SK-N-DZ (cell line): ENCODE measurements at places on chromosomes 3 and 15.

- no peak for DNase-seq
These were observed 45.6 kb downstream of the TLE3 start for GRCh38 chr15:70051948-70052633.

GRCh38 chr15:73338606-73339374 is 30.0 kb downstream of the HCN4 start:
- DNase-seq: no peak

DNA sequence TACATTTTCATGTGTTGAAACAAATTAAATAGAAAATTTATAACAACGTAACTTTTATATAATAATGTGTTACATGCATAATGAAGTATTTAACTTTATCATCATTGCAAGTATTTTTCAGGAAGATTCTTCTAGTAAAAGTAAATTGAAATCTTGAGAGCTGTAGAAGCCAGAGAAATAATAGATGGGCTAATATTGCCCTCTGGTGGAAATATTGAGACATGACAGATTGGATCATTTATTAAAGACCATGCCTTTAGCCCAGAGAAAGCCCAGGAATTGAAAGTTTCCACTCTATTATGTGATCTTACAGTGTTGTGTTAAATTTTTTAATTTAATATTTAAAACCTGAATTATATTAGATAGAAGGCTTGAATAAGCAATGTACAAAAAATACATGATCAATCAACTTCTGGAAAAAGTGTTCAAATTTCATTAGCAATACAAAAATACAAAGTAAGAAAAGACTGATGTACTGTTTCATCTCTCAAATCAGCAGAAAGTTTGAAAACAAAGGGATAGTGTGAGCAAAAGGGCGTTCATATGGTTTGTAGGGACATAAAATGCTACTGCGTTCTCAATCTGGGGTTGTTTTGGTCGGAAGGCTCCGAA is 52.7 kb upstream of the SPTSSB start:
- DNase-seq: peak; percentile 64

DNA sequence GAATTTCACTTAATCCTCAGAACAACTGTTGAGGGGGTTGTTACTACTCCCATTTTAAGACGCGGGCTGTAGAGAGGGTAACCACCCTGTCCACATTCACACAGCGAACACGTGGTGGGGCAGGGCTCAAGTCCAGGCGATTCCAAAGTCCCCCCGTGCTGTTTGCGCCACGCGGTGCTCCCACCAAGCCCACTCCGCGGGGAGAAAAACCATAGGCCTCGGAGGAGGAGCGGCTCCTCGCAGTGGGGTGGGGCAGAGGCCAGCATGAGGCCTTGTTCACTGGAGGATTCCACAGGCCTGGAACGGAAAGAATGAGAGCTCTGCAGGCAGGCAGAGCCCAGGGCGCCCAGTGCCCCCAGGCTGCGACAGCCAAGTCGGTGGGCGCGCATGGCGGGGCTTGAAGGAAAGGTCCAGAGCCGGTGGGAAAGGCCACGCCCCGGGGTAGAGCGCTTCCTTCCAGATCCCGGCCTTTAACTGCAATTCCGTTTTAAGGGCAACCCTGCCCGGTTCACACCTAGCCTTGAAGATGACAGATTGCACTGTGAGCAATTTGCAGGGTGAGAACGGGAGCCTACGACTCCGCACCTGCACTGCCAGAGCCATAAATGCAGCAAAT is 161.8 kb upstream of the TBL1XR1 start:
- DNase-seq: peak; percentile 89

DNA sequence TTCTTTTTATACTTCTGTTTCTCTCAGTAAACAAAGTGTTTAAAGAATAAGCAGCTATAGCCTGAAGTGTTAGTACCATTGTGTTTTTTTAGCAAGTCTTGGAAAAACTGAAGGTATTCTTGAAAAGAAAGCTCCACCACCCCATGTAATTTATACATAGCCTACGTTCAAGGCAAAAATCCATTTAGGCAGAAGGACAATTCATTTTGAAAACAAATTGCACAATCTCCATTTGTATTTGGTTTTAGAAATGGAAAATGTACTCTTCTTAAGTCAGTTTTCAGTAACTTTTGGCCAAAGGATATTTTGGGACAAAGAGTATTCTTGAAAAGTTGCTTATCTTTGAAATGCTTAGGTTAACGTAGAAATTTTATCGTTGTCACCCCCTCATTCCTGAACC is 34.5 kb downstream of the PTPRG start:
- DNase-seq: no peak

DNA sequence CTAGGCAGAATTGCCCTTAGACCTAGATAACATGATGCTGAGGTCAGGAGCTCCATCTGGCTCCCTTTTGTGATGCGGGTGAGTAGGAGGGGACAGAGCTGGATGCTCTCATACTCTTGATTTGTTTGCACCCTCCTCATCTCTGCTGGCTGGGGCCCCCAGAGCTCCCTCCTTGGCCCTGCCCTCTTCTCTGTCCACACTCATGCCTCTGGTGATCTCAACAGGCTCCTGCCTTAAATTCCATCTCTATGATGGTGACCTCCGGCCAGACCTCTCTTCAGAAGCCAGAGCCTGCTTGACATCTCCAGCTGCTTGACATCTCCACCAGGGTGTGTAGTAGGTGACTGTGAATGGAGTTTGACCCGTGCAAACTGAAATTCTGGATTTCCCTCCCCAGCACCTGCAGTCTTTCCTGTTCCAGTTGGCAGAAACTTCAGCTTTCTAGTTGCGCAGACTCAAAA is 4.3 kb upstream of the FGD5 start:
- DNase-seq: no peak

- DNase-seq: no peak
These were observed 2.2 kb downstream of the DNAH1 start for GRCh38 chr3:52318186-52318816.

- no peak for DNase-seq
These were observed 152.3 kb downstream of the CACNA1D start for GRCh38 chr3:53646723-53647122.

DNA sequence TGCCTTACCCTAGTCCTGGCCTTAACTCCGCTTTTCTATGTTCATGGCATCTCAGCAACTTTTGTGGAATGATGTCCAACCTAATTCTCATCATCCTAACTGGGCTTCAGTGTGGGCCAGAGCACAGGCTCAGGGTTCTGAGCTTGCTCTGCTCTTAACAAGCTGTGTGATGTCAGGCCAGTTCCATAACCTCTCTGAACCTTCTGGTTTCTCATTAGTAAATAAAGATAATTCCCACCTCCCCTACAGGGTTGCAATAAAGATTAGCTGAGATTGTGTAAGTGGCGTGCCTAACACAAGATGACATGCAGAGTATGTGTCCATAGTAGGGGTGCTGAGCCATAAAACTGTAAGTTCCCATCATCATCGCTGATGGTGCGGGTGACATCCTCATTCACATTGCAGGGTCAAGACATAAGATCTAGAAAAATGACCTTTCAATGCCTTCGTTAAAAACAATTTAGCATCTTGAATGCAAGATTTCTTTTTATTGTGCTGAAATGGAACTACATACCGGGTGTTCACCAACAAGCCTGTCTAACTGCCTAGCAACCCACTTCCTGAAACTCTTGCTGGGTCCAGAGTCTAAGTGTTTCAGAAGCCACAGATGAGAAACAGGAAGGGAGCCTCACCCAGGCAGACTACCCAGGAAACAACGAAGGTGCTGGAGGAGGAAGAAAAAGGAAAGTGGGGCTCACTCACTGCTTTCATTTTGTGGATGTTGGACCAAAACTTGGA is 36.2 kb downstream of the CDCP1 start:
- DNase-seq: no peak
